LoVo (cell line): ENCODE measurements at places on chromosomes 3 and 15.

- DNase-seq = no peak
Observed at GRCh38 chr15:90004671-90005070, 3.5 kb downstream of the ZNF710 start.

DNA sequence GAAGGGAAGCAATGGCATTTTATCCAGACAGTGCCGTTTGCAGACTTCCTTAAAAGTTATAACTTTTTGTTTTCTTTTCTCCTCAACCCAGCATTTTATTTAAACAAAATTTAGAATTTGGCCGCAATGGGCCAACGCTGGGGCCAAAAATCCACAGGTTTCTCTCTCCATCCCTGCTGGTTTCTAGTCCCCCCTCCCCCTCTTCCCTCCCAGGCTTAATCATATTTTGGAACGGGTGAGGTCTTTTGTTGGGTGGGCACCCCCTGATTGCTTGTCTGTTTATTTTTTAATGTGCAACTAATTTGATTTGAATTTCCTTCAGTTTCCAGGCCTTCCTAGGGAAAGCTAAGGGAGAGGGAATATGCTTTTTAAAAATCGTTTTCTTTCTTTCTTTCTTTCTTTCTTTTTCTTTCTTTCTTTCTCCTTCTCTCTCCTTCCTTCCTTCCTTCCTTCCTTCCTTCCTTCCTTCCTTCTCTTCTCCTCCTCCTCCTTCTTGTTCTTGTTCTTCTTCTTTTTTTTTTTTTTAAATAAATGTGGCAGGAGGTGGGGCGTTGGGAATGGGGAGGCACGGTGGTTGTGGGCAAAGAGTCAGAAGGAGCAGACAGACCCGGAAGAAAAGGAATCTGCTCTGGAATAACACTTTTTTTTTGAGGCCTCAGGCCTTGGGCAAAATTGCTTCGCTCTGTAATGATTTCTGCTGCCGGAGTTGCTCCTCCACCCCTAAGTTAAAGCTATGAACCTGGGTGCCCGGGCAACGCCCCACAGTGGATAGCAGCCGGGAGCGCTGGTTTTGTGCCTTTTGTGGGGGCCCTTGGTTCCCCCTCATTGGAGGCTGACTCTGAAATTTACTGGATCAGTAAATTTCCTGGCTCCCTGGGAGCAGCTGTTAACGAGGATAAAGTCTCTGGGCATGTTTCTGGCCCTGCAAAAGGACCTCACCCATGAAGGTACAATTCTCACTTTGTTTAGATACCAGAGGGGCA, 1.9 kb downstream of the FNDC3B start:
- peak; percentile 19 for DNase-seq

- no peak for DNase-seq
Observed at GRCh38 chr15:101669744-101670143, 17.6 kb upstream of the TM2D3 start.

GRCh38 chr3:179005213-179005612, 66.4 kb downstream of the ZMAT3 start:
- DNase-seq = no peak
